Stimulated activated CD4-positive, alpha-beta T cell treated with anti-CD3 and anti-CD28 coated beads, TNF-alpha, amount 100 ng/mL, for 4 hours (primary cell): ENCODE measurements at places on chromosomes 3 and 15.
A peak's percentile ranks its signal among the peaks of the same experiment; 100 is the strongest.

DNA sequence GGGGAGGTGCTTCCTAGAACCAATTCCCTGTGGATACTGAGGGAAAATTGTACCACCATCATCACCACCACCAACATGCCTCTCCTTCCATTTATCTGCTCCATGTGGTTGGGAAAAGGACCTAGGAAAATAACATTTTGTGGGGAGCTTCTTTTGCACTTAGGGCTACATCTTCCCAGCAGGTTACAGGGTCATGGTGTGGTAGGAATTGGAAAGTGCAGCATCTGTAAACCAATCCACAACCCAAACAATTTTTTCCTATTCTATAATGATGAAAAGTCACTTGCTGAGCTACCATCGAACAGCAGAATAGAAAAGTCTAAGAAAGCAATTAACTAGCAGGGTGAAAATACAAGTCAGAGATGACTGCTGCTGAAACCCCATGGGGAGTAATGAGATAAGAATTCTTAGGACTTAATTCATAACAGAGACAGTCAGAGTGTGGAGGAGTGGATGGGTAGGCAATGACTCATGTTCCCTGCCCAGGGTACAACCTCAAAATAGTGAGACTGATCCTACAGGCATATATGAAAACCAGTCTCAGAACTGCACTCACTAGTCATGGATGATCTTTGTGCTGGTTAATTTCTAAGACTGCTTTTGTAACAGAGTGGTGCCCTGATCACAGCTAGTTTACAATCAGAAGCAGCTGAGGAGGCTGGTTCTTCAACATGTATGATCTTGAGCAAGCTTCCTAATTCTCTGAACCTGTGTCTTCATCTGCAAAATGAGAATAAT is 38.1 kb upstream of the LEKR1 start:
- no peak for DNase-seq

GRCh38 chr3:169868369-169868768 is 1.4 kb downstream of the LRRC31 start:
- no peak for DNase-seq

- no peak for DNase-seq
These were observed 820.5 kb downstream of the MCTP2 start for GRCh38 chr15:95051861-95052260.

- DNase-seq = no peak
These were observed 312.5 kb downstream of the SHQ1 start for GRCh38 chr3:72535772-72536171.

DNA sequence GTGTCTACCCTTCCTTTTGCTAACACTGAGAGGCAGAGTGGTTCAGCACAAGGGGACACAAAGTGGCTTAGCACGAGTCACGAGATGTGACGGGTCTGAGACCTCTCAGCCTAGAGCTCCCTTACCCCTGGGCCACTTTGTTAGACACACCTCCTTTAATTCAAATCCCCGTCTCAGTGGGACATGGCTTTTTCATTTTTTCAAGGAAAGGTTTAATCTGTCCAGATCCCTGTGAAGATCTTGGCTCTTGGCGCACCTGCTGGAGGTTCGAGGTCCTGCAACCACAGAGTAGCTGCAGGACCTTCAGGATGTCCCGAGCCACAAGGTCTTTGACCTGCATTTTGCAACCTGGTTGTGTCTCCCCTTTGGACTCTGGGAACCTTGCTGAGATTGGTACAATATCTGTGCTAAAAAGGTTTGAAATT is 52.0 kb downstream of the LPP start:
- DNase-seq = no peak

DNA sequence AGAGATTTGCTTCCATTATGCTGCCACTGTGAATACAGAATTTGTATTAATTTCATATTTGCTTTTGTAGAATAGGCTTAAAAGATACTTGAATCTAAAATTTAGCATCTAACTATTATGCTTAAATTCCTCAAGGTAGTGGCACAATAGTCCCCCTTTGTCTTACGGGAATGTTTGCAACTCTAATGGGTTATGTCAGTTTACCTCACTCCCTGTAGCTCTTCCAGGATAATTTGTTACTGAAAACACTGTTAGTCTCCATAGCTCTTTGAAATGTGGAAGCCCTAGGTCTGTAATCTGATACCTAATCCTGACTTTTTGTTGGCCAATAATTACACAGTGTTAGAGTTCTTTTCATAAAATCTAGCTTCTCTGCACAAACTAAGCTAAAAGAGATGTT is 433.4 kb downstream of the PYDC2 start:
- no peak for DNase-seq

- no peak for DNase-seq
These were observed 293.7 kb downstream of the ARPP21 start for GRCh38 chr3:35932995-35933394.

DNA sequence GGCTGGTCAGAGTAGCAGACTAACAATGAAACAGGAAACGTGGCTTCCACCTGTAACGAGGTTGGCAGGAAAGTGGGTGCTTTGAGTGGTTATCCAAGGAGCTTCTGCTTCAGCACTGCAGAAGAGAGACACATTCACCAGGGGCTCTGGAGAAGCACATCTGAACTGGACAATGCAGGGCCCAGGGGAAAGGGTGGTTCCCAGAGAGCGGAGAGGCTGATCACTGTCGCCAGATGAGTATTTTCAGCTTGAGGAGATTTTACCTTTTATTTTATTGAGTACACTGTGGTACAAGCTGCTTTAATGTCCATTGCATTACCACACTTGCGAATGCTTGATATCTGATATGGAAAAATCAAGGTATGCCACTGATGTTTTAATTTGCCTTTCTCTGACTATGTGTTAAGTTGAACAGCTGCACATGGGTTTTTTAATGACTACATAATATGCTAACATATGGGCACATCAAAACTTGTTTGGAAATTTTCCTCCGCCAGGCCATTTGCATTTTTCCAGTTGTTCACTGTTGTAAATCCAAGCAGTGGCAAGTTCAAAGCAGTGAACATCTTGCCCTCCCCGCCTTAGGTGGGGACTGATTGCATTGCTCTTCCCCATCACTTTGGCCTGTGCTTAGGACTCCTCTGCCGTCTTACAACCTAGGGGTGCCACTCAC is 52.1 kb downstream of the LRTM1 start:
- DNase-seq = no peak

DNA sequence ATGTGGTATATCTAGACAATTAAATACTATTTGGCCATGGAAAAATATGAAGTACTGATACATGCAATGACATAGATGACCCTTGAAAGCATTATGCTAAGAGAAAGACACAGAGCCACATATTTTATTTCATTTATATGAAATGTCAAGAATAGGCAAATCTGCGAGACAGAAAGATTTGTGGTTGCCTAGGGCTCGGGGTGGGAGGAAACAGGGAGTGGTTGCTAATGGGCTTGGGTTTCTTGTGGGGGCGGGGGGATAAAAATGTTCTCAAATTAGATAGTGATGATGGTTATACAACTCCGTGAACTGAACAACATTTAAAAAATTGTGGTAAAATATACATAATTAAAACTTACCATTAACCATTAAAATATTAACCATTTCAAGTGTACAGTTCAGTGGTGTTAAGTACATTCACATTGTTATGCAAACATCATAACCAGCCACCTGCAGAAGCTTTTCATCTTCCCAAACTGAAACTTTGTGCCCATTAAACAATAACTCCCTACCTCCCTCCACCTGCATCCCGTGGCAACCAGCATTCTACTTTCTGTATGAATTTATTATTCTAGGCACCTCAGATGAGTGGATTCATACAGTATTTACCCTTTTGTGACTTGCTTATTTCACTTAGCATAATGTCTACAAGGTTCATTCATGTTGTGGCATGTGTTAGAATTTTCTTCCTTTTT is 24.3 kb upstream of the ANP32A start:
- no peak for DNase-seq

DNA sequence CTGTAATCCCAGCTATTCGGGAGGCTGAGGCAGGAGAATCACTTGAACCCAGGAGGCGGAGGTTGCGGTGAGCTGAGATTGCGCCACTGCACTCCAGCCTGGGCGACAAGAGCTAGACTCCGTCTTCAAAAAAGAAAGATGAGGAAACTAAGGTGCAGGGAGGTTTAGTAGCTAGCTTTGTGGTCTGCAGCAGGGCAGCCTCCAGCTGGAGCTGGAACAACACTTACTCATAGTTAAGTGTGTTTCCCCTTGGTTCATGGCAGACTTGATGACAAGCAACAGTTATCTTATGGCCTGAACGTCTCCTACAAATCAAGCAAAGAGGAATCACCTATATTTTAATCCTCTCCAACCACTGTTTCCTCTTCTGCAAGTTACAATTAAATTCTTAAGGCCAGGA is 12.6 kb downstream of the KAT2B start:
- no peak for DNase-seq

DNA sequence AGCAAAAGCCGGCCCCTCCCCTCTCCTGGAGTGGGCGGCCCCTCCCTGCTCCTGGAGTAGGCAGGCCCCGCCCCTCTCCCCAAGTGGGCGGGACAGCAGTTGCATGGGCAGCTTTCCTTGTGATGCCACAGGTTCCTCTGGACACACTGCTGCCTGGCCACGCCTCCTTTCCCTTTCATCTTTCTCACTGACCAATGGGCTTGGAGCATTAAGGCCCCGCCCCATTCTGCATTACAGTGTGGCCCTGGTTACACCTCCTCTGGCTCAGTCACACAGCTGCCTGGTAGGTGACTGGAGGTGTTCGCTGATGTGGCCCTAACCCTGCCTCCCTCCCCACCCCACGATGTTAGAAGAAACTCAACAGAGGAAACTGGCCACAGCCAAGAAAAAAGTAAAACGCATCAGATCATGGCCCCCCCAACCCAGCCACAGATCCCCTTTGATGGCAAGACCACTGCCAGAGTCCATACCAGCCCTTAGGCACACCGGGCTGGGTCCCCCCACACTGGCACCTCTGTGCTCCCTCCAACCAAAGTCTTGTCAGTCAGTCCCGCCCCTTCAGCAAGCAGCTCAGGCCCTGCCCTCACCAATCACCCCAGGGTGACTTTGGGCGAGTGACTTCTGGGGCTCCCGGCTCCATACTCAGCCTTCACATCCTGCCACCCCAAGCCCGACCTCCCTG is 84.3 kb downstream of the ADAMTS7 start:
- no peak for DNase-seq

- DNase-seq = peak; percentile 43
These were observed 57.0 kb upstream of the CMTM7 start for GRCh38 chr3:32334675-32335074.

DNA sequence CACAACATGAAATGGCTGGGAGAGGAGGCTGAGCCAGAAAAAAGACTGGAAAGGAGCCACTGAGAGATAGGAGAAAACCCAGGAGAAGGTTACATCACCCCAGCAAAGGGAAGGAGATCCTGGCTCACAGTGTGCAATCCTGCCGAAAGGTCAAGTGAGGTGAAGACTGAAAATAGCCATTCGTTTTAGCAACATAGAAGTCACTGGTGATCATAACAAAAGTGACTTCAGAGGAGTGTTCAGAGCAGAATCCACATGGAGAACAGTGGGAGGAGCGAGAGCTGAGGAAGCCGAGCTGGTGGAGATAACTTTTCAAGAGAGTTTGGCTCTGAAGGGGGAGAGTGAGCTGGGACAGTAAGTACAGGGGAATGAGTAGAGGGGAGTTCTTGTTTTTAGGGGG is 5.4 kb upstream of the HEG1 start:
- DNase-seq = no peak

- DNase-seq = no peak
These were observed 13.0 kb upstream of the MAPK6 start for GRCh38 chr15:52005748-52006701.

DNA sequence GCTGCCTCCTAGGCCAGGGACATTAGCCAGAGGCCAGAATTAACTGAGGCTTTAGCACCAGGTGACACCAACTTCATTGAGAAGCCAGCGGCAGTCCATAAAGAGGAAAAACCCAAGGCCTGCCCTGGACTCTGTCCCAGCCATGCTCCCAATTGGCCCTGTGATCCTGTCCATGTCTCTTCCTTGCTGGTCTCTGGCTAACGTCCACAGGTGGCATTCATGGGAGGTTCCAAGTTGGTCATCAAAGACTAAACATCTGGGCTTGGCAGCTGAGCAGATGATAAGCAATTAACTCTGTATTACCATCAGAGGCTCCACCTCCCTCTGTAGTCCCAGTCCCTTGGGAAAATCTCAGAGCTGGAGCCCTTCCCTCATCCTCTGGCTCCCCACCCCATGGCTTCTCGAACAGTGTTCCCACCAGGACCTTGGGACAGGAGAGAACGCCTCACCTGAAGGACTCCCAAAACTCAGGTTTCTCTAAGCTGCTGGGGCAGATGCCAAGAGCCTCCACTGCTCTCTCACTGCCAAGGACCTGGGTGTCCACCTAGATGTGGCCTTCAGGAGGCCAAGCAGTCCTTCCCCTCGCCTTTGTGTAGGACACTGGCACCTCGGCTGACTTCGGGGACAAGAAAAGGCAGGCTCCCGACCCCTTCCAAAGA is 40.4 kb downstream of the GOLGA6A start:
- no peak for DNase-seq

- DNase-seq = no peak
These were observed 12.8 kb downstream of the NXPE3 start for GRCh38 chr3:101791778-101792177.

DNA sequence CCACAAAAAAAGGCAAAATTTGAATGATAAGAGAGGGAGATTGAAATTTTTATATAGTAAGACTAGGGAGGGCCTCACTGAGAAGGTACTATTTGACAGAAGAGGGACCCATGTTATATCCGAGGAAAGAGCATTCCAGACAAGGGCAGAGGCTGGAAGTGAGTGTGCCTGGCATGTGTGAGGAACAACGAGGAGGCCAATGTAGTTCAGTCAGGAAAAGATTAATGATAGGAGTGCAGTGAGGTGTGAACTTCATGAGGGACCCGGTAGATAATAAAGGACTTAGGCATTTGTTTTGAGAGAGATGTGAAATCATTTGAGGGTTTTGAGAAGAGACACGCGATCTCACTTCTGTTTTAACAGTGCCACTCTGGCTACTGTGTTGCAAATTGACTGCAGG is 36.3 kb downstream of the ASTE1 start:
- DNase-seq = no peak

DNA sequence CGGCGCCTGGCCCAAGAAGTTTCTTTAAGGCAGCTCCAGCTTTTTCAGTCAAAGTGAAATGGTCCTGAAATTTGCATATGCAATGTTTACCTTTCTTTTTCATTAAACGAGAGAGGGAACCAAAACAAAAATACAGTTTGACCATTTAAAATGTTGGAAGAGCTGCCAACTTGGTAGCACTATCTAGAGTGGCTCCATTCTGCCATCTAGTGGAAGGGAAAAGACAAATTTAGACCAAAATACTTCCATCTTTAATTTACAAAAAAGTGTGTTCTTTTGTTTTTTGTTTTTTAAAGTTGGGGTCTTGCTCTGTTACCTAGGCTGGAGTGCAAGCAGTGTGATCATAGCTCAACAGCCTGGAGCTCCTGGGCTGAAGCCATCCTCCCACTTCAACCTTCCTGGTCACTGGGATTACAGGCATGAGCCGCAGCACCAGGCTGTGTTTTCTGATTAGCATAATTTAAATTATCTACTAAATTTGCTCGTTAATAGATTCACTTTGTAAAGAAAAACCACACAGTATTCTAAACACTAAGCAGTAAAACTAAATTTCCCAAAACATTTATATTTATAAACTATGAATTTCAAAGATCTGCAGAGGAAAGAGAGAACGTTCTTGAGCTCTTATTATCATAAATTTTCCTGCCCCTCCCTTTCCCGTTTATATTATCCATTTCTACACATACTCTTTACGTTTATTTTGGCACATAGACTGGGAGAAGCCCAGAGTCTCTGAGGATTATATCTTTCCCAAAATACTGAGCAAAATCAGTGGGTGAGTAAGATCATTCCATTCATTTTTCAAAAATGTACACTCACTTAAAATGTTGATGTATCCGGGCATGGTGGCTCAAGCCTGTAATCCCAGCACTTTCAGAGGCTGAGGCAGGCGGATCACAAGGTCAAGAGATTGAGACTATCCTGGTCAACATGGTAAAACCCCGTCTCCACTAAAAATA is 15.4 kb upstream of the RFC4 start:
- DNase-seq = no peak

GRCh38 chr3:125107861-125108567 is 52.2 kb upstream of the HEG1 start:
- DNase-seq = no peak
